ENCODE measurements at places on chromosomes 2 and 18. TPM values are rescaled to one million over a fixed set of nuclear protein-coding genes. Genes with fewer than 3 reads are reported as not detected.
A peak's percentile ranks its signal among the peaks of the same experiment; 100 is the strongest.

GRCh38 chr2:191188550-191189093 is 37.8 kb upstream of the STAT4 start:
- DNase-seq, result no peak

DNA sequence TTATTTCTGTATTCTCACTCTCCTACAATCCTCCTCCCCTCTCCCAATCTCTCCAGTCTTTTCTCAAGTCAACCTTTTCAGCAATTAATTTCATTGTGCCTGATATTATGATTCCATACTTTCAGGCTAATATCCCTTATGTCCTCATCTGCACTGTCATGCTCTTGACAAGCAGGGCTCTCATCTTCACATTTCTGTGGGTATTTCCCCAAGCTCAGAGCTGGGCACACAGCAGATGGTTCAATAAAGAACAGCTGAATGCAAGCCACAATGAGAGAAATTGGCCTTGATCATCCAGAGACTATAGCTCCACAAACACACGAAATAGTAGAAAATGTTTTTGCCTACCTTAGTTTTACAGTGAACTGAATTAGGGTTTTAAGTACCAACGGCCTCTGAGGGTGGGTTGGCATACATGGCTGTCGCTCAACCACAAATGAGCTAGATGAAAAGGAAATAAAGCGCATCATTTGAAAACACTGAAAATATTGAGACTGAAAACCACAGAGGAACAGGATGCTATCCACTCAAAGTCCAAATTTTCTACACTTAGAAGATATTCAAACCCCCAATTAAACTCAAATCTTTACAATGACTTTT is 47.5 kb upstream of the STAT1 start:
- DNase-seq, result no peak

DNA sequence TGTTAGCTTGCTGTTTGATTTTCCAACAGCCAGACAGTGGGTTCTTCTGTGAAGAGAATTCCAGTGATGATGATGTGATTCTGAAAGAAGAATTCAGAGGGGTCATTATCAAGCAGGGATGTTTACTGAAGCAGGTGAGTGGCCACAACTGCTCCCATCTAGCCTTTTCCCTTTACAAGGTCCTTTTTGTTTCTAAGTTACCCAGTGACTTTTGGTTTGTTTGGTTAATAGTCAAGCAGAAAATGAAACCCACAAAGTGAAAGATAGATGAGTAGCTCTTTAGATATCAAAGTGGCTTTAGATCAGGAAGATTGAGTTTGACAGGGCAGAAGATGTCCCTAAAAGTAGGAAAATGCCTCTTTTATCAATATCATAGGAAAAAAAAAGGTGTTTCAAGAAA is 23.3 kb downstream of the PLEK start:
- DNase-seq, result no peak

- no peak for DNase-seq
Observed at GRCh38 chr18:64027931-64028695, 58.2 kb downstream of the SERPINB8 start.

GRCh38 chr2:27016801-27017325 is 15.9 kb upstream of the TMEM214 start:
- peak; percentile 72 for DNase-seq

DNA sequence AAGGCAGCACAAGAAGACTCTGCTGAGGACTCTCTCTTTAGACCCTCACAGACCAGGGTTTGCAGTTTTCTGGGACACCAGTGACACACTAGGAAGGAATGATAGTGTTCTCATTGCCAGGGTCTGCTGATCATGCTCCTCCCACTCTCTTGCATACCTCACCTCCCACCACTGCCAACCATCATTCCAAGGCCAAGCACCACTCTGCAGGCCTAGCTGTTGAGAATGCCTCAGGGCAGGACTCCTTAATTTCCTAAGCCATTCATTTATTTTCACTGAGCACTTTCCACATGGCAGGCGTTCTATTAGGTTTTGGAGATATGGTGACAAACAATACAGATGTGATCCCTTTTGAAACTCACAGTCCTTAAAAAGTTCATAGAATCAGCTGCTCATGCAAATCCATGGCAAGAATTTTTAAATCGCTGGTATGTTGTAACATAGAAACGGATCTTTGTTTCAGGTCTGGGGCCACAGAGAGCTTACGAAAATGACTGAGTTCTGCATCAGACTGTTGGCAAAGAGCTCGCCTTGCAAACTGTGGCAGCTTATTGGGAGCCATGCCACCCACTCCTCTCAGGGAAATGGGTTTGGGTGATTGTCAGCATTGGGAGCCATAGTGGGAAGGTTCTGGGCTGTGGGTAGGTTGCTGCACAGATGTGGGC is 78.5 kb downstream of the XDH start:
- DNase-seq, result no peak

DNA sequence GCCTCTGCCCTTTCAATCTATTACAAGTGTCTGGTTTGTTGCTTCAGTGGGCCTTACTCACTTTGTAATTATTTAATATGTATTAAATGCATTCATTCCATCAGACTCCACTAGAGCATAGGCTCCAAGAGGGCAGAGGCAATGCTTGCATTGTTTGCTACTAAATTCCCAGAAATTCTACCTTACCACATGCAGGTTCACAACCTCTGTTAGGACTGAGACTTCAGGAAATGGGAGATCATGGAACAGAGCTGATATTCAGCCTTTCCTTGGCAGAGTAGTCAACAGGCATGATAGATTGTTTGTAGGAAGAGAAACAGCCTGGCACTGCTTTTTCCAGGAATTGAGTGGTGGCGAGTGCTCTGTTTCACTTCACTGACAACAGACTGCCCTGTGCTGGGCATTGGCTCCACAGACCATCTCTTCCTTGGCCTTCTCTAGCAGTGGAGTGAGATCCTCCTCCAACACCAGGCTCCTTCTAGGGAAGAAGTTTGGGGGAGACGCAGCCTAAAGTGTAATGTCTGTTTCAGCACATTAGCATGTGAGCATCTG is 6.2 kb upstream of the MATN3 start:
- no peak for DNase-seq

DNA sequence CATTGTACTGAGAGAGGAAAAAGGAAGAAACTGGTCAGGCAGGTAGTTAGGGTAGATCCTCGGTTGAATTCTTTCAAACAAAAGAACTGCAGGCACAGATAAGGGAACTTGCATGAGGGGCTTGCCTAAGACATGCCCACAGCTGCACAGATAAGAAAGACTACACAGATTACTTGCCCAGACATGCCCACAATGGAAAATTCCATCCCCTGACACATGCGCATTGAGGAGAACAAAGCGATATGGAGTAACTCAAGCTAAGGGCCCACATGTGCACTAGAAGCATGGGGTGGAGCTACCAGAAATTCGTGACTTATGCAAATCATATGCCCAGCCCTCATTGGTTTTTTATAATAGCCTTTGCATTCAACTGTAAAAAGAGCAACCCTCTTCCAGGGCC is 181.3 kb upstream of the ZNF521 start:
- DNase-seq, result no peak

DNA sequence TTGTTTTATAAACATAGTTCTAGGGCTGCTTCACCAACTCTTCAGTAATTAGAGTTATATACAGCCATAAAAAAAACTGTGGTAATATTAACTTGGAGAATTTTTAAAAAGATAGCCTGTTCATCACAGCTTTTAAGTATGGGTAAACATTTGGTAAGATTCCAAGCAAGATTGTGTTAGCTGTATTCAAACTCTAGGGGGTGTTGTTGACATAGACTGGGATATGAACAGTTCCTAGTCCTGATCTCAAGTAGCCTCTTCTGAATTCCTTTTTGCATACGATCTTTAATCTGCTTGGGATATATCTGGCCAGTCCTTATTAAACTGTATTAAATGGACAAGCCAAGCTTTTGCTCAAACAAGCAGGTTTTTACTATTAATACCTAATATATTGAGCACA is 13.4 kb downstream of the NOP58 start:
- no peak for DNase-seq

GRCh38 chr2:28842042-28842441 is 28.1 kb downstream of the TRMT61B start:
- DNase-seq, result no peak

DNA sequence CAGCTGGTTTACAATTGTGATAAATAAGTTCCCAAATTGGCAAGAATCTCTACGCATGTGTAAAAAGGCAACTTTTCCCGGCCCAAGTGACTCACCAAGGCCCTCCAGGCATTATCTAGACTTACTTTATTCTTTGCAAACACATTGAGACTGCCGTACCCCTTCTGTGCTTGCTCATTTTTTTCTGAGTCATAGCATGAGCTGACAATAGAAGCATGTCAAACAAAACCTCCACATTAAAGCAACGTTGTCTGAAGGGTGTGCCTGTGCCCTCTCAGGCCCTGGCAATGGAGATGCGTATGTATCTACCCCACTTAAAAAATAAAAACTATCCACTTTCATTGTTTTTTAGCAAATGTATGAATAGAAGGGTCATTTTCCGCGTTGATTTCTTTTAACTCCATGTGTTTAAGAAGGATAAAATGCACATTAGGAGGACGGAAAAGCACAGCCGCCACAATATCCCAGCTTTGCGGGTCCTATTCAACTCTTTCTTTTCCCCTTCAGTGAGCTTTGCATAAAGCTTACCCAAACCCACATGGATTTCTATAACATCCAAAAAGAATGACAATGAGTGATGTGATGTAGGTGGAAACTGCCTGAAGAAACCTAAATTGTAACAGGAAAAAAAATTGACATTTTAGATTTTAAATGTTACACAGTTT is 298.2 kb downstream of the CDCA7 start:
- DNase-seq, result no peak

- no peak for DNase-seq
Observed at GRCh38 chr18:41818381-41819355, 136.4 kb upstream of the PIK3C3 start.

GRCh38 chr2:213167271-213167930 is 16.0 kb upstream of the IKZF2 start:
- no peak for DNase-seq

- DNase-seq, result no peak
Observed at GRCh38 chr2:112305132-112305531, 29.7 kb downstream of the ZC3H6 start.

GRCh38 chr2:42569116-42569711 is 782 bp downstream of the MTA3 start:
- DNase-seq, result no peak

- DNase-seq, result no peak
Observed at GRCh38 chr2:38850045-38850444, 25.7 kb downstream of the DHX57 start.

DNA sequence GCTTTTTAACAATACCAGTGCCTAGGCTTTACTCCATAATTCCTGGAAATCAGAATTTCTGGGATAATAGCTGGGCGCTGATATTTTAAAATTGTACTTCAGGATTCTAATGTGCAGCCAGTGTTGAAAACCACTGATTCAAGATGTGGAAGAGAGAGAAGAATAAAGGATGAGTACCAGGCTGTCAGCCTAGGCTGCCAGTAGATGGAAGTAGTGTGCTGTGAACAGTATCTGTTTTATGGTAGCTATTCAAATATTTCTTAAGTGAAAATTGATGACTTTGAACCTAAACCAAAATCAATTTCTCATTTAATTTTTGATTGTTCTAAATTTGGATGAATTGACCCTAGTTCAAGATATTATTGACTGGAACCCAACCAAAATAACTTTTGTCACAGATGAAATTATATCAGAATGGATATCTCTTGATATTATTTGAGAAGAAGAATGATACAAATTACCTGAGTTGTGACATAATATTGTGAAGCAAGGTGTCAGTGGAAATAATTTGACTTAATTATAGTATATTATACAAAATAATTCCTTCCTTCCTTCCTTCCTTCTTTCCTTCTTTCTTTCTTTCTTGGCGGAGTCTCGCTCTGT is 88.0 kb downstream of the COMMD1 start:
- DNase-seq, result peak; percentile 67

DNA sequence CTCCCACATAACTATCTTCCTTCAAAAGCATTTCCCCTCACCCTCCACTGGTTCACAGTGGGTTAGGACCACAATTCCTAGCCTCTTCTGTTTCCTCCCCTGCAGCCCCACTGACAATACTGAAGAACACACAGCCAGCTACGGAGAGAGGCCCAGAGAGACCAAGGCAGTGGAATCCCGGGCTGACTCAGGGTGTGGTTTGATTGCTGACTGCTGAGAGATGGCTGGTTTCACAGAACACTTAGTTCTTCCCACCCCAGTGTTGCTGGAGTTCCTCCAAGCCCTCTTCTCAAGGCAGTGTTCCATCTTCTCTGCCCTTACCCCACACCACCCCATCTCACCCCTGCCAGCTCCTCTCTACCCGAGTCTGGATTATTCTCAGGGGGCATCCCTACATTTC is 43.3 kb upstream of the ZFP36L2 start:
- DNase-seq, result peak; percentile 29

DNA sequence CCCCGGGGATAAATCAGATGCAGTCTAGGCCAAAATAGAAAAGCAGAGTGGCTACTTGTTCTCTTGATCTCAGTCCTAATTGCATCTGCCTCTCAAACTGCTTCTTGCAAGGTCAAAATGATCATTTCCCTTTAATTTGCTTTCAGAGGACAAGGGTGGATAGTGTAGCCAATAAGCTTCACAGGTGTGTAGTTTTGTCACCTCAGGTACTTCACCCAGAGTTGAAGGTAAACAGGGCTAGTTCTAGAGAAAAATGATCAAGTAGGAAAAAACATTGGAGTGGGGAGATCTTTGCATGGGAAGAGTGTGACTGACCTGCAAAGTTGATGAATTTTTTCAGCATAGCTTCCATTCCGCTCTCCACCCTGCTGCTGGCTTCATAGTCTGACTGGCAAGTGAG is 8.7 kb downstream of the ERICH2 start:
- DNase-seq, result no peak

GRCh38 chr18:9771261-9771976 is 63.3 kb downstream of the RAB31 start:
- peak; percentile 51 for DNase-seq

GRCh38 chr18:11989966-11990380 is 8.7 kb downstream of the IMPA2 start:
- DNase-seq, result no peak

GRCh38 chr2:20281876-20282275 is 56.9 kb upstream of the SDC1 start:
- DNase-seq, result peak; percentile 30

GRCh38 chr18:6718267-6718666 is 11.2 kb upstream of the ARHGAP28 start:
- DNase-seq, result no peak

DNA sequence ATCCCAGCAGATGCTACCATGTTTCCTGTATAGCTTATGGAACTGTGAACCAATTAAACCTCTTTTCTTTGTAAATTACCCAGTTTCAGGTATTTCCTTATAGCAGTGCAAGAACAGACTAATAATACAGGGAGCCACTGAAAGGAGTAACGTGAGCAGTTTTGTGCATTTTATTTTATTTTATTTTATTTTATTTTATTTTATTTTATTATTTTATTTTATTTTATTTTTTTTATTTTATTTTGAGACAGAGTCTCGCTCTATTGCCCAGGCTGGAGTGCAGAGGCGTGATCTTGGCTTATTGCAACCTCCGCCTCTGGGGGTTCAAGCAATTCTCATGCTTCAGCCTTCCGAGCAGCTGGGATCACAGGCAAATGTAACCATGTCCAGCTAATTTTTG is 156.3 kb upstream of the MSH6 start:
- no peak for DNase-seq

- DNase-seq, result peak; percentile 16
Observed at GRCh38 chr18:75003039-75003438, 205.9 kb downstream of the PTGR3 start.

The LONRF2 gene
- not detected for total RNA-seq

The STON1 gene
- 2.1 TPM for total RNA-seq

The LINC00305 gene
- not detected for total RNA-seq

The VWA3B gene
- total RNA-seq, result 0.13 TPM

The EML6 gene
- 0.77 TPM for total RNA-seq

The BCL11A gene
- 0.64 TPM for total RNA-seq
